Activated CD4-positive, alpha-beta T cell treated with anti-CD3 and anti-CD28 coated beads for 48 hours (primary cell): ENCODE measurements at places on chromosomes 2 and 18.

DNA sequence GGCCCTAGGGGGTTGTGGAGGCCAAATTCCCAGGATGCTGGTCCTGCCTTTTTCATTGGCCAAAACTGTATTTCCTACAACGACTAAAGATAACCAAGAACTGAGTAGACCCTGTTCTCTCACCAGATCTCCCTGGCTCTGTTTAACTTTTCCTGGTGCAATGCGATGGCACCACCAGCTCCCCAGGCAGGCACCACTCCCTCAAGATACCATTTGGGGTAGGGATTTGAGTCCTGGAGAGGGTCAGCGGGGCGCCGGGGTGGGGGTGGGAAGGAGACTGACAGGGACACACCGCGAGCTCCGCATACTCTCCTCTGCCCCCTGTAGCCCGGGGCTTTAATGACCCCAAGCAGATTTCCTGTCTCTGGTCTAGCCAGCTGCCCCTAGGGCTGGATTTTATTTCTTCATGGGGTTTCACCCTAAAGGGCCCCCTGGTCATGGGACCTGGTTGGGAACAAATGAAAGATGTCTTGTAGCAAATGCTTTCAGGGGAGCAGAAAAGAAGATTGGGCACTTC is 7.3 kb downstream of the SIX2 start:
- DNase-seq, result no peak

GRCh38 chr2:212752730-212753351 is 214.2 kb upstream of the ERBB4 start:
- no peak for DNase-seq

- no peak for DNase-seq
These were observed 31.5 kb downstream of the HS6ST1 start for GRCh38 chr2:128286905-128287779.

GRCh38 chr2:65263262-65263661 is 35.6 kb downstream of the ACTR2 start:
- DNase-seq, result no peak

- no peak for DNase-seq
These were observed 128.3 kb downstream of the ACOXL start for GRCh38 chr2:110860630-110861029.

GRCh38 chr18:26832302-26832701 is 33.2 kb downstream of the AQP4 start:
- no peak for DNase-seq

- no peak for DNase-seq
These were observed 31.4 kb downstream of the IL18R1 start for GRCh38 chr2:102386867-102387541.

DNA sequence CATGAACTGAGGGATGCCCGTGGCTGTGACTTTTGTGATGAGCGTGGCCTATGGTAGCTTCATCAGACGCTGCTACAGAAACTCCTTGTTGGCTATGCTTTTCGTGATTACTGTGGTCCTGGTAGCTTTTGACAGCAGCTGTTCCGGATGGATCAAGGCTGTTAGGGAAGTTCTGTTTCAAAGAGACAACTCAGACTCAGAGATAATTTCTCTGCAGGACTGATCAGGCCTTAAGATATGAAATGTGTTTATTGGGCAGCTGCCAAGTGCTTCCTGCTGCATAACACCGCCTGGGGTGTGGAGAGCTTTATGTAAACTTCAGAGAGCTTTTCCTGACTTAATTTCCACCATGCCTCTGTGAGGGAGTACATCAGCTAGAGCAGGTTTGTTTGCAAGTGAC is 243.8 kb downstream of the TSN start:
- DNase-seq, result no peak

DNA sequence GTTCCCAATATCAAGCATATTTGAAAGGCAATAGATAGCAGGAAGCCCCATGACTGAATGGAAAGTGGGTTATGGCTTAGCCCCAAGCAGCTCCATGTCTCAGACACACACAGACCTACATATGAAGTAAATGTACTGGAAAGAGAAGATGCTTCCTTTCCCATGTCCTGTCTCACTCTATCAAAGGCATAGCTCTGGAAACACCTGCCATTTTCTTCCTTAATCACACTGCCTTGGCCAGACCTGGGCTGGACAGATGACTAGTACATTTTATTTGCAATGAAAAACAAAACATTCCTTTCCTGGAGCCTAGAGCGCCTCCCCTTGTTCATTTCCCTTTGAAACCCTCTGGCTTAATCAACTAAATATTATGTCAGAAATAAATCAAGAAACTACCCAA is 160.7 kb downstream of the ANTXR1 start:
- DNase-seq, result no peak

DNA sequence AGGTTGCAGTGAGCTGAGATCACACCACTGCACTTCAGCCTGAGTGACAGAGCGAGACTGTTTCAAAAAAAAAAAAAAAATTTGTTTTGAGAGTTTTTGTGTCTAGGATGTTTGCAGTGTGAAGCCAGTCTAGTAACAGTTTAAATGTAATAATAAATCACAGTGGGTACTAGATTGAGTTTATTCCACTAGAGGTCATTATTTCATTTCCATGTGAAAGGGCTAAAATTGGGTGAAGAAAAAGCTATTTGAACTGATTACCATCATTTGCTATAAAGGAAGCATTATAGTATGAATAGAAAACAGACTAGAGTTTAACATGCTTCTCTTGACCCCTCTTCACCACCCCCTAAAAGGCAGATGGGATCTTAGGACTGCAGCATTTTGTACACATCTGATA is 20.3 kb downstream of the SNRPD1 start:
- no peak for DNase-seq

DNA sequence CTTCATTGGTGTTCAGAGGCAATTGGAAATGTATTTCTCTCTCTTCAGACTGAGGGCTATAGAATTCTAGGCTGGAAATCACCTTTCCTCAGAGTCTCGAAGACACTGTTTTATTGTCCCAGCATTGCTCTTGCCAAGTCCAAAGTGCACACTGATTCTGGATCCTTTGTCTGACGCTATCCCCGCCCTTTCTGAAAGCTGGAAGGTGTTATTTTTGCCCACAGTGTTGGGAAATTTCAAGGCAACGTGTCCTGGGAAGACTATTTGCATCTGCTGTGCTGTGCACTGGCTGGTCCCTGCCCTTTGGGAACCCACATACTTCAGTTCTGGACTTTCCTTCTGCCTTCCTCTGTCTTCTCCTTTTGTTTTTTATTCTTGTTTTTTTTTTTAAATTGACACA is 190.8 kb downstream of the SH3BP4 start:
- no peak for DNase-seq

DNA sequence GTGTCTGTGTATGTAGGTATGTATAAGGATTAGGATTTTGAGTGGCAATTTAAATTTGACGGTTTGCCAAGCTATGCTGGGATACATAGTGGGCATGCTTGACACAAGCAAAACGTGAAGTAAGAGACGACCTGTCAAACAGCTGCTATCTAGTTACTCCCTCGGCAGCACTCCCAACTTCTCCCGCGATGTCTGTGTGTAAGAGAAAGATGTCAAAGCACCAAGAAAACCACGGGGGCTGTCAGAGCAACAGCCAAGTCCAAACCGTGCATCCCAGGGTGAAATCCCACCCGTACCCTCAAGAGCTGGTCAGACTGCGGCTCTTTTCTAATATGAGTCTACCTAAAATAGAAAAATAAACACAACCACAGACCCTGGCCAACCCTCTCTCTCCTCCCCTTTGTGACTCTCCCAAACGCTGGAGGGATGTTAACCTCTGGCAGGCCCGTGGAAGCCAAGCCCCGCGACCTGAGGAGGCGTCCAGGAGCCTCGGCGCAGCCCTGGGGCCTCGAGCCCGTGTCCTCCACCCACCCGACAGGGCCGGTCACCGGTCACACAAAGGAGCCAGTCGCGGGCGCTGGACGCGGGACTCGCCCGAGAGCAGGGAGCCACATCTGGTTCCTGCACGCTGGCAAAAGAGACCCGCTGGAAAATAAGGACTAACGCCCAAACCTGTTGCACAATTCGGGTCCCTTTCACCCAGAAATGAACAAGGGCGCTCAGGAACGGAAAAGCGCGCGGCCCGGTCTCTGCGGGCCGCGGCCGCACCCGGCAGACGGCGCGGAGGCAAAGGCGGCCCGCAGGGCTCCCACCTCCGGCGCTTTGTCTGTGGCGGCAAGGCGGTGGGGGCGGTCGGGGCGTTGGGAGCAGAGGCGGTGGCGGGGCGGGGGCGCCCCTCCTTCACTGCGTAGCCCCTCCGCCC is 925 bp downstream of the SESTD1 start:
- DNase-seq, result peak; percentile 36

DNA sequence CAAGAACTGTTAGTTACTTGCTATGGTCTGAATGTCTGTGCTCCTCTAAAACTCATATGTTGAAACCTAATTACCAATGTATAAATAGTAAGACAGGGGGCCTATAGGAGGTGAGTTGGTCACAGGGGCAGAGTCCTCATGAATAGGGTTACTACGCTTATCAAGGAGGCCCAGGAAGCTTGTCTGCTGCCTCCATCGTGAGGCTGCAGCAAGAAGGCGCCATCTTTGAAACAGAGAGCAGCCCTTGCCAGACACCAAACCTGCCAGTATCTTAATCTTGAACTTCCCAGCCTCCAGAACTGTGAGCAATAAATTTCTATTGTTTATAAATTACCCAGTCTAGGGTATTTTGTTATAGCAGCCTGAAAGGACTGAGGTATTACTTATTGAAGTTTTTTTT is 79.1 kb downstream of the TGIF1 start:
- DNase-seq, result no peak

- DNase-seq, result no peak
These were observed 63.5 kb downstream of the CDH2 start for GRCh38 chr18:28113271-28114029.

DNA sequence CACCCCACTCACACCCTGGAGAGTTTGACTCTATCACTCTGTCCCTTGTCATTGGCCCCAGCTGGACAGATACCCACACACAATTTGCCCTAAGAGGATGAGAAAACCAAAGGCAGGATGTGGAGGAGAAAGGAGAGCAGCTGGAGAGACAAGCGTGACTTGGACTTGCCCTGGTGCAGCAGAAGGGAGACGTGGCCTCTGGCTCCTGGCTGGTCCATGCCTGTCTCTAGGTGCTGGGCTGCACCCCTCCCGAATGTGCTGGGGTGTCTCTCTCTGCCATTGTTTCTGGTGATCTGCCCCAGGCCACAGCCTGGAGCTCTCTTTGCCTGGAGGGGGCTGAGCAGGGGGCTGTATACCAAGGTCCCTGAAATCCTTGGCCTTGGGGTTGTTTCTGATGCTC is 88.7 kb upstream of the HDAC4 start:
- no peak for DNase-seq

GRCh38 chr2:191500566-191500883 is 177.4 kb upstream of the NABP1 start:
- DNase-seq, result no peak

DNA sequence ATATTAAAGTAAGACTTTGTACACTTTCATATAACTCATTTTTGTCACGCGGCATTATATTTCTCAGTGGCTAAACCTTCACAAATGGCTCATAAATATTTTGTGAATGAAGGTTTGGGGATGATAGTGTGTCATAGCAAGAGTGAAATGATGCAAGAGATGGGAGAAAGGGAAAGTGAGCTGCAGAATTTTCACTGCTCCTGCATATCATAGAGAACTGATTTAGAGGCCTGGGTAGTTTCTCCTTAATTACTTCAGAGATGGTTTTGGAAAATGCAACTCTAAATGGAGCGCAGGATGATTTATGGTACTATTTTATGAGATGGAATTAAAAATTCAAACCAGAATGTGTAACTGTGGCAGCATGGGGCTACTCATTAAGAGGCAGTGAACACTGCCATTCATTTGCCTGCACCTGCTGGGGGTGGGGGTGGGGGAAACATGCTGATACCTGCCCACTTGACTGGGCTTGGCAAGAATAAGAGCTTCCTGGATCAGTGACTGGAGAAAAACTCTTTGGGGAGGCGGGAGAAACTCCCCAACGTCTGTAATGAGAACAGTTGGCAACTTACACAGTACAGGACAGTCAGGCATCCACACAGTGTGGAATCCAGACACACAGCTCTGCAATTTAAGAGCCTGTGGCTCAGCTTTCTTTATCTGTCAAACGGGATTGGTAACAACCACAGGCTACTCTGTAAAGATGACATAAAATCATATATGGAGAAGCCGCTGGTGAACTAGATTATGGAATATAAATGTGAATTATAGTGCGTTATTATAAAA is 941.9 kb downstream of the SLC4A3 start:
- DNase-seq, result no peak

DNA sequence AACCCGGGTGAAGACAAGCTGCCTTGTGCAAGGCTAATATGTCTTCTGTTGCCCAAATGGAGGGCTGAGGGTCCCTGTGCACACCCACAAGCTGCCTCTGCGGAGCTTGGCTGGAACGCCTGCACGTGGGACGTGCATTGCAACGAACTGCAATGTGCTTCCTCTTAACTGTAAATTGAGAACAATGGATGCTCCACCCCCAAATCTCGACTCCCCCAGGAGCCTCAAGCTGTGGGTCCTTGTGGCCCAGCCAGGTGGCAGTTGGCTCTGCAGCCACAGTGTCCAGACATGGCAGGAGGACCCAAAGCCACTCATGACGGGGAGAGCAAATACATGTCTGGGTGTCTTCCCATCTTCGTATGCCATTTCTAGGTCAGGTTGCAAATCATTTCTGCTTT is 90.1 kb downstream of the TWIST2 start:
- DNase-seq, result no peak

GRCh38 chr2:144490857-144491256 is 29.1 kb downstream of the ZEB2 start:
- no peak for DNase-seq

DNA sequence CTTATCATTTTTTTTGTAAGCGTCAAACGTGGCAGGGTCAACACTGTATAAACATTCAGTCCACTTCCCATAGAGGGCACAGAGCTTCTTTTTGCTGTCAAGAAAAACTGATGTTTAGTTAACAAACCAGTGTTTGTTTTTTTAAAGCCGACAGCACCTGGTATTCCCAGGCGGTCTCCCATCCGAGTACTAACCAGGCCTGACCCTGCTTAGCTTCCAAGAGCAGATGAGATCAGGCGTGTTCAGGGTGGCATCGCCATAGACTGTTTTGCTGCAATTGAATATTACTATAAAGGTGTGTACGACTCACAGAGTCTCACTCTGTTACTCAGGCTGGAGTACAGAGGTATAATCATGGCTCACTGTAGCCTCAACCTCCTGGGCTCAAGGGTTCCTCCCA is 31.5 kb downstream of the CABYR start:
- peak; percentile 14 for DNase-seq

DNA sequence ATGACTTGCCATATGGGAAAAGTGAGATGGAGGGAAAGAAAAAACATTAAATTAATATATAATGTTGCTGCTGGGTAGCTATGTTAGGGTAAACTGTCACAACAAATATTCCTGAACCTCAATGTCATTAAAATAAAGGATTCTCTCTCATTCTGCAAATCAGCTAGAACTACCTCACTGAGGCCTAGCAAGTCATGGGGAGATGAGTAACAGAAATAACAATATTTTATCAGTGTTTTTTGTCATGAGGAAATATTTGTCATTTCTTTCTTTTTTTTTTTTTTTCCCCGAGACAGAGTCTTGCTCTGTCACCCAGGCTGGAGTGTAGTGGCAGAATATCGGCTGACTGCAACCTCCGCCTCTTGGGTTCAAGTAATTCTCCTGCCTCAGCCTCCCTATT is 1282.3 kb upstream of the NRXN1 start:
- no peak for DNase-seq
